PC-3 (cell line): ENCODE measurements at places on chromosomes 12 and 14.

DNA sequence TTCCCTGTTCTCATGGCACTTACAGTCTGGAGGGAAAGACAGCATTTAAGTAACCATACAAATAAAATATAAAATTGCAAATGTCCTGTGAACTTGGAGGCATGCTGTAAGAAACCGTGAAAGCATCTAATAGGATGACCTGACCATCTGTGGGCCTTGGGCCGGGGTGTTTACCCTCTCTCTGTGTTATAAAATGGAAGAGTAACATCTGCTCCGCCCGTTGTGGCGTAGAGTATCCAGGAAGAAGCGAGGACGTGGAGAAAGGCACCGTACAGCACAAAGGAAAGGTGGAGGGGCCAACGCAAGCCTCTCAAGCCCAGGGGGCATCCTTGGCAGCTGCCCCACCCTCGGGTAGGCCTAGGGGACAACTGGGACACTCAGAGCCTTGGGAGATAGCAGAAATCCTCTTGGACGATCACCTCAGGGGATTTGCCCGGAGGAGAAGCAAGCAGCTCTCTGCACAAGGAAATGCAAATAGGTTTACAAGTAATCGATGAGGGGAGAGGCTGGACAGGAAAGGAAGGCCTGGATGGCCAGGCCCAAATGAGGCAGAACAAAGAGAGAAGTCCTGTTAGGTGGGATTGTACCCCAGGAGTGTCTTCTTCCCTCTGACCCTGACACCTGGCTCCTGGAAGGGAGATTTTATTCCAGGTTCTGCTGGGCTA is 26.2 kb downstream of the VSX2 start:
- no peak for DNase-seq

GRCh38 chr12:23217158-23217557 is 592.2 kb downstream of the ETNK1 start:
- no peak for DNase-seq

DNA sequence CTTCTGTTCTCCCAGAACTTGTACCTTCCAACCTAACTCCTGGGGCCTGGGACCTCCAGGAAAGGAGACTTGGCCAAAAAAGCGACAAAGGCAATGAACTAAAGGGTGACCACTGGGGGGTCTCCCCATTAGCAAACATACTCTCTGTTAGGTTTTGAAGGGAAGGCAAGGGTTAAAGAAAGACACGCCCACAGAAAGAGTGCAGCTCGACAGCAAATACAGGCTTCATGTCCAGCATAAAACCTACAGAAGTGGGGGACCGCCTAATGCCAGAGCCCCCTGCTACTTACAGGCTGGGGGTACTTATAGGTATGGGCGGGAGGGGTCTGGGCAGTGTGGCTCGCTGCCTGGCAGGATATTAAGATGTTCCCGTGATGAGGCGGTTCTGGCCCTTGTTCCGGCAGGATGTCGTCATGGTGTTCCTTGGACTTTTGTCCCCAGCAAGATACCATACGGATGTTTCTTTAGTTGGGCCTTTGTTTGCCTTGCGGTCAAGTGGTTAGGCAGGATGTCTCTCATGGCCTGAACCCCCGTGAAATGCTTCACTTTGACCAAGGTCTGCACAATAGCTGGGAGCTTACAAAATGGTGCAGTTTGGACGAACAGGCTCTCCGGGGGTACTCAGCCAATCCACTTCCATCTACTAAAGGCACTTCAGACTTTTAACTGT is 53.4 kb downstream of the PRMT8 start:
- no peak for DNase-seq

GRCh38 chr12:39145175-39145999 is 240.0 kb upstream of the CPNE8 start:
- peak; percentile 70 for DNase-seq

- no peak for DNase-seq
Observed at GRCh38 chr12:67501362-67501761, 147.2 kb upstream of the DYRK2 start.

DNA sequence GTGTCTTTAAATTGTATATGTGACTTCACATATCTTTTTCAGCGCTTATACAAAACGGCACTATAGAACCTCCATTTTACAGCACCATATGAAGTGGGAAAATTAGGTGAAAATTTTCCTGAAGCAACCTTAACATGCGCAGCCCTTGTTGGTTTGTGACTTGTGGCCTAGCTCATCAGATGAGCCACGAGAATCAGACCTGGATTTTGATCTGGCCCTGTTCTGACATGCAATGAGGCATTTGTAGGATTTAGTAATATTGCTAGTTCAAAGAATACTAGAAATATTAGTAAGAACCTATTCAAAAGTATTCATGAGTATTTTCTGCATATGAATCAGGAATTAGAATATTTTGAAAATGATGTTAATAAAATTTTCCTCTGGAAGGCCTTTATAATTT is 2.9 kb downstream of the CDKN1B start:
- DNase-seq = peak; percentile 10

- DNase-seq = no peak
Observed at GRCh38 chr12:52334185-52334584, 13.0 kb upstream of the KRT83 start.

DNA sequence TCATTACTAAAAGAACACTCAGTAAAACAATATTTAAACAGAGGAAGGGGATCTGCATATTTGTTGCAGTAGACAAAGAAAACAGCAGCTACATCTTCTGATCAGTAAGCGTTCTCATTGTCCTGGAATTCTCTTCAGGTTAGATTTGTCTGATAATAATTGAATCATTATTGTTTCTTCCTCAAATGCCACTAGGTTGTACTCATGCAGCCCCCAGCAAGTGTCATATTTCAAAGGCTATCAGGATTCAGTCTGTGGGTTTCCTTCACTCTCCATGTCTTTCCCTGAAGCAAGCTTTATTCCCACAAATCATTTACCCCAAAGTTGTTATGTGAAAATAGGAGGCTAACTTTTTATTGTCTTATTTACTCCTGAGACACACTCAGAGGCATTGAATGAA is 14.7 kb downstream of the PIK3C2G start:
- DNase-seq = peak; percentile 64

GRCh38 chr14:54647378-54647777 is 80.5 kb downstream of the SAMD4A start:
- peak; percentile 52 for DNase-seq

DNA sequence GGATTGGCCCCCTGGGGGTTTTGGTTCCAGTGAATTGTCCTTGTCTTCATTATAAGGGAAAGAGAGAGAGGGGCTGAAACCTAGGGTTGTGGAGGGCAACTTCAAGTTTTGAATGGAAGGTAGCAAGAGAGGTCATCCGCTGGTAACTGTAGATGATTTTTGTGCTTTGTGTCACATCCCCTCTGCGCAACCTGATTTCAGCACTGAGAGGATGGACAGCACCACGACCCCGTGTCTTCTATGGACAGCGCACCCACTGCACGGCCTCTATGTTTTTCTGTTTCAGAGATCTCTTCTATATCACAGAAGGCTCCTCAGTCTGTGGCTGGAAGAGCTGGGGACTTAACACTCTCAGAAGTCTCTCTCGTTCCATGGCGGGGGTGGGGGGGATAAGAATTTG is 127.0 kb upstream of the RPH3A start:
- DNase-seq = peak; percentile 30

- peak; percentile 26 for DNase-seq
Observed at GRCh38 chr12:31362759-31363415, 36.9 kb upstream of the SINHCAF start.

- peak; percentile 62 for DNase-seq
Observed at GRCh38 chr12:68899251-68899771, 33.7 kb downstream of the CPM start.

GRCh38 chr14:88234442-88234841 is 88.6 kb downstream of the KCNK10 start:
- DNase-seq = no peak

GRCh38 chr12:81896771-81897170 is 137.6 kb upstream of the PPFIA2 start:
- DNase-seq = no peak

DNA sequence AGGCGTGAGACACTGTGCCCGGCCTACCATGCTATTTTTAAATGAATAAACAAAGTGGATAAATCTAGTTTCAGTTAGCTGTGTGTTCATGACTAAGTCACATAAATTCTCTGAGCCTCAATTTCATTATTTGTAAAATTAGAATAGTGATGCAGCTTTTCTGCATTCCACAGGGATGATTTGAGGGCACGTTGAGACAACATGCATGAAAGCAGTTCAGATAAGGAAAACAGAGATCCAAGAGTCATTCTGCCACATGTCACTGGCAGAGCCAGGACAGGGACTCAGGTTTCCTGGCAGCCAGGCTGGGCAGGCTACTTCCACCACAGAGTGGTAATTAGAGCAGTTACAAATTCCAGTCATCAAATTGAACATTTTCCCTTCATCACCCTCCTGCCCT is 2.9 kb upstream of the PPP4R4 start:
- peak; percentile 40 for DNase-seq

DNA sequence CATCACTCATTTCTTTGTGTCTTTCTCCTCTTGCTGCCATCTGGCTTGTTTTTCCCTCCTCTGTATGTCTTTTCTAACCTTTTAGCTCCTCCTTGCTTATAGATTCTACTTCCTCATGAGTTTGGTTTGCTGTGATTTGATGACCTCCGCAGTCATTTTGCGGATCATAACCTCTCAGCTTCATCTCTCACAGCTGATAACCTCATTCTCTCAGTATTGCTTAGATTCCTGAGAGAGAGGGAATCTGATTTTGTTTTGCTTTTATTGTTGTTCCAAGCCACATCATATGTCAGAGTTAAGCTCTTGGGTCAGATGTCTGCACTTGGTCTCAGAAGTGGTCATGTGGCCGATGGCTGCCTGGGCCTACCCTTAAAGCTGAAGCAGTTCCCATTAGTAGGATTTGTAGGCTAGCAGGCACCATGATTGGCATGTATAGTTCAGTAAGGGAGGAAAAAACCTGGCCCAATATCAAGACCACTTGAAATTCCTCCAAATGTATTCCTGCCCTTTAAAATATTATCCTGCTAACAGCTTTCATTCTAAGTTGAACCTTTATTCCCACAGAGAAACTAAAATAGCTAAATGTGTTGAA is 13.5 kb downstream of the ZNF664 start:
- DNase-seq = no peak

- no peak for DNase-seq
Observed at GRCh38 chr12:132566516-132567131, 43.8 kb downstream of the LRCOL1 start.

DNA sequence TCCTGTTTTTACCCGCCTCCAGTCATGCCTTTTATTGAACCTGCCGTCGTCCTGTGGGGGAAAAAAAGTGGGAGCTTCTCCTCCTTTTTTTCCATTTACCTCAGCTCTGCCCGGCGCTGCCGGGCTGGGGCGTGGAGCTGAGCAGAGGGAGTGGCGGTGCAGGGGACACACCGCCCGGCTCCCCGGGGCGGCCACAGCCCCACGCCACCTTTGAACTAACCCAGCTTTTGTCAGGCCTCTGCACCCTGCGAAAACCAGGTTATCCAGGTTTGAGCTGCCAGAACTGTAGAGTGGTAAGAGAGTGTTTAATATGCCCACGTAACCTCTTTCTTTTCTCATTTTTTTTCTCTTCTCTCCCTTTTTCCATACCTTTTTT is 161.0 kb upstream of the FKBP4 start:
- DNase-seq = no peak

DNA sequence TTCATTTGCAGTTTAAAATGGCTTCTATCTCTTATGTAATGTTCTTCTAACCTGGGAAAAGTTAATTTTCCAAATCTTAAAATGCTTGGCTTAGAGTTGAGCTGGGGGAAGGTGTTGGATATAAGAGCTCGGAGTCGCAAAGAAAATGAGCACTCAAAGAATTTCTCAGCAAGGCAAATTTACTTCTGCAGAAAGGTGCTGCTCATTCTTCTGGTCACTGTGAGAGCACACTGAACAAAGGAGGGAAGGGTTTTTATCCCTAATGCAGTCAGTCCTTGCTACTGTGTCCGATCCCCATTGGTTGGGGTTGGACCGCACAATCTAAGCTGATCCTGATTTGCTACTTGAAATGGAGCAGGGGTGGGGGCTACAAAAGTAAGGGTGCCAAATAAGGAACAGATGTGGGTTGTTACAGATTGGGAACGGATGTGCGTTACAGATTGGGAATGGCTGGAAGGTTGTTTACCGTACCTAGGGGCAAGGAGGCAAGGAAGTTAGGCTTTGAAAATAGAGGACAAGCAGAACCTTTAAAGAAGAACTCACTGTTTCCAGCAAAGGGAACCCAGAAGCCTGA is 19.4 kb downstream of the TXNRD1 start:
- no peak for DNase-seq

DNA sequence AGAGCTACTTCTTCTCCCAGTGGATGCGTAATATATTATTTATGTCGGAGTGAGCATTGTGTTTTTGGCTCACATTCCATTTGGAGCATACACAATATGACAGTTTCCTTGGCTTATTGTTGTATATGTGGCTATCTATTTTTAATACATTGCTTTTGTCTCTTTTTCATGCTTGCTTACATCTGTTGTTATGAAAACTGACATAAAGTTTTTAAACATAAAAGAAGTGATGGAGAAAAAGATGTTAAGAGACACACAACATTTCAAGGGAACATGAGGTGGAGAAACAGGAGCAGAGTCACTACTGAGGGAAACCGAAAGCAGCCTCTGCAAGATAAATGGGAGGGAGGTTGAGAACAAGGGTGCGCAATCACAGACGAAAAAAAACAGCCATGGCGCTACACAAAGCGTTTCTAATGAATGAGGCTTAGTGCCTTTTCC is 228.4 kb upstream of the NPAS3 start:
- DNase-seq = no peak

DNA sequence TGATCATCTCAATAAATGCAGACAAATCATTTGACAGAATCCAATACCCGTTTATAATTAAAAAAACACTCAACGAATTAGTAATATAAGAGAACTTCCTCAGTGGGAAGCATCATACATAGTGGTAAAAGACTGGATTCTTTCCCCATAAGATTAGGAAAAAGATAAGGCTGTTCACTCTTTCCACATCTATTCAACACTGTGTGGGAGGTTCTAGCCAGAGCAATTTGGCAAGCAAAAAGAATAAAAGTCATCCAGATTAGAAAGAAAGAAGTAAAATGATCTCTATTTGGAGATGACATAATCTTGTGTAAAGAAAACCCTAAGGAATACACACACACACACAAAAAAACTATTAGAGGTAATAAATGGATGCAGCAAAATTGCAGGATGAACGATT is 38.4 kb downstream of the YEATS4 start:
- peak; percentile 14 for DNase-seq

DNA sequence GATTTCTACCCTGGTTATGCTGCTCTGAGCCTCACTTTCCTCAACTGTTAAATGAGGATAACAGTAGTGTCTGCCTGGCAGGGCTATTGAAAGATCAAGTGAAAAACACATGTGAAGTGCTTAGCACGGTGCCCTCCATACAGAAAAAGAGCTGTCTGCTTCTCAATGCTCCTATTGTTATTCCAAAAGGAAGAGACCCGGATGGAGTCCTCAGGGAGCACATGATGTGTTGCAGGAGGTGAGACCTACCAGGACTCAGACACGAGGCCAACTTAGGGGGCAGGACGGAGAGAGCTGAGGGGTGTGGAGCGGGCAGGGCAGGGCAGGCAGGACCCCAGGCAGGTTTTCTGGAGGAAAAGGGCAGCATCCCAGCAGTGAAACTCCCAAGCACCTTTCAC is 8.9 kb downstream of the FAIM2 start:
- no peak for DNase-seq
